ENCODE measurements at places on chromosomes 6 and 20.

DNA sequence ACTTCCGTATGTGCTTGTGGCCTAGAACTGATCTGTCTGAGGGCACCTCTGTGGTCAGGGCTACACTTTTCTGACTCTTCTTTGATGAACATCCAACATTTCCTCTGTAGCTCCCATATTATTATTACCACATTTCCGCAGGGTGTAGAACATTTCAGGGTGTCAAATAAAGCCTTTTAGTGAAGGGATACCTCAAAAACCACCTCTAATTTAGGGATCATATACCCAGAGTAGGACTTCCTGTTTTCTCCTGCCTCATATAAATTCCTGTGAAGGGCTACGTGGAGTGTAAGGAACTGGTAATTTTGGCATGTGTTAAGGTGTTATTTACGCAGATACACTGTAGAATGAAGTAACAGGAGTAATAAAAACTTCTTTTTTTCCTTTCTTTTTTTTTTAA is 5.5 kb upstream of the MUC22 start:
- peaks cover 33% of the 10 kb centered on the region for H3K4me1 ChIP-seq
- H3K27ac ChIP-seq = peak overlapping the region; percentile 75
- DNase-seq = no peak
- no peaks in the 10 kb centered on the region for H3K27me3 ChIP-seq

- no peak for DNase-seq
- H3K36me3 ChIP-seq = peaks cover 19% of the 10 kb centered on the region
- H3K27ac ChIP-seq = no peak overlapping the region
- H3K27me3 ChIP-seq = no peaks in the 10 kb centered on the region
Measured at GRCh38 chr6:109714166-109714565, 23.1 kb downstream of the FIG4 start.

DNA sequence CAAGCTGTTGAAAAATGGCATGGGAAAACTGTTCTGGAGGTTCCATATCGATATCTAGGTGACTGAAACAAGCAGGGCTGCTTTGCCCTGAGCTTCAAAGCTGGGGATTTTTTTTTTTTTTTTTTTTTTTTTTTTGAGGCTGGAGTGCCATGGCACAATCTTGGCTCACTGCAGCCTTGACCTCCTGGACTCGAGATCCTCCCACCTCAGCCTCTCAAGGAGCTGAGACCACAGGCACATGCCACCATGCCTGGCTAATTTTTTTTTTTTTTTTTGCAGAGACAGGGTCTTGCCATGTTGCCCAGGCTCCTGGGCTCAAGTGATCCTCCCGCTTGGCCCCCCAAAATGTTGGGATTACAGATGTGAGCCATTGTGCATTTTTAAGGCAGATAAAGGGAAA is 11.0 kb downstream of the ERGIC3 start:
- no peaks in the 10 kb centered on the region for H3K27me3 ChIP-seq
- no peak overlapping the region for H3K4me3 ChIP-seq
- H3K36me3 ChIP-seq = peaks cover 86% of the 10 kb centered on the region
- H3K27ac ChIP-seq = no peak overlapping the region

- H3K36me3 ChIP-seq = no peaks in the 10 kb centered on the region
- no peaks in the 10 kb centered on the region for H3K4me1 ChIP-seq
- H3K27ac ChIP-seq = no peak overlapping the region
- peaks cover 57% of the 10 kb centered on the region for H3K27me3 ChIP-seq
- no peak overlapping the region for H3K4me3 ChIP-seq
- no peak for DNase-seq
Measured at GRCh38 chr6:168302534-168302933, 17.0 kb downstream of the DACT2 start.

DNA sequence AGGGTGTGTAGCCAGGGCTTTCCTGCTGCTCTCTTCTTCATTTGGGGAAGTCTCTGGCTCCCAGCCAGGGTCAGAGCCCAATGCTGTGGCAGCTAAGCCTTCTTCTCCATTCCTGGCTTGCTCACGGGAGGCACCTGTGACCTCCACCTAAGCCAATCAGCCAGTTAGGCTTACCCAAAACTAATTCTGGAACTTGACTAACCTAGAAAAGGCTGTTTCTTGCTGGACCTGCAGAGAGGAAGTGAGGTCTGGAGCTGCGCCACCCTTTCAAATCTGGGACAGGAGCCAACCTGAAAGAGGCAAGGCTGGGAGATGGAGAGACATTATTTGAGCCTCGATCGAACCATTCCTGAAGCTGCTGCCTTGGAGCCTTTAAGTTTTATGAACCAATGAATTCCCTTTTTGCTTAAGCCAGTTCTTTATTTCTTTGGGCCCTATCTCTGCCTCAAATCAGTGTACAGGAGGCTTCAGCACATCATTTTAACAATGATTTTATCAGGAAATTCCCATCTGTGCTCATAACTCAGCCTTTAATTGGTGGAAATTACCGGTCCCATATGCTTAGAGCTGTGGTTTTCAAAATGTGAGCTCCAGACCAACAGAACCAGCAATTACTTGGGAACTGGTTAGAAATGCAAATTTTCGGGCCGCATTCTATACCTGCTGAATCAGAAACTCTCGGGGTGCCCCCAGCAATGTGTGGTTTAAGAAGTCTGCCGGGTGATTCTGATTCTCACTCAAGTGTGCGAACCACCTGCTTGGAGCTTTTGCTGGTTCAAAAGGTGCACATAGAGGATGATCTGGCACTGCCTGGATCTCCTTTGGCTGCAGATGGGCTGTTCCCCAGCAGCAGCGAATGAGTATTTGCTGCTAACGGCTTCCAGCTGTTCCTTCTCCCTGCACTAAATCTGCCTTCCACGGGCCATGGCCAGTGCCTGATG is 97.4 kb upstream of the RNF24 start:
- H3K27ac ChIP-seq = peak overlapping the region; percentile 8
- no peaks in the 10 kb centered on the region for H3K36me3 ChIP-seq
- H3K4me1 ChIP-seq = peaks cover 49% of the 10 kb centered on the region
- H3K4me3 ChIP-seq = no peak overlapping the region
- DNase-seq = peak; percentile 57

DNA sequence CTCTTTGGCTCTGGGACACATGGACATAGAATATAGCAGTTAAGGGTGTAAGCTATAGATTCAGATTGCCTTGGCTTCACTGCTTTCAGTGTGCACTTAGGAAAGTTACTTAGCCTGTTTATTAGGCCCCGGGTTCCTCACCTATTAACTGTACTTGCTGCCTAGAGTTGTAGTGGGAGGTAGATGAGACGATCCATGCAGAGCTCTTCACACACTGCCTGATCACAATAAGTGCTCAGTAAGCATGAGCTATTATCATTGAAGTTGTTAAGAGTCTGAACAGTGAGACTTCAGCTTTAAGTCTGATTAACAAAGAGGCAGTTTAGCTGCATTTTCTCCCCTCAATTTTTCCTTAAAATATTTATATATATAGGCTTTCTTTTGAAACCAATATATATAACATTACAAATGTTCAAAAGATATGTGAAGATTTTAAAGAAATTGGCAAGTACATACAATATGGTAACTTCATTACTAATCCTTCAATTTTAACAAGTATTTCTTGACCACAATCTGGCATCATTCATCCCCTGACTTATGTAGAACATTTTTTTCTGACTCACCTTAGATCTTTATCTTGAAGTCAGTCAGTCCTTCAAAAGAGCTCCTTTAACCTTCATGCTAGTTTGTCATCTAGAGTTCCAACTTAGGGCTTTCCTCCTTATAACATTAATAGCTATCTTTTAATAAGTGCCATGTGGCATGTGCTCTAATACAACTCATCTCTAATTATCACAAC is 20.5 kb upstream of the SUPT3H start:
- H3K27me3 ChIP-seq = peaks cover 35% of the 10 kb centered on the region
- H3K27ac ChIP-seq = no peak overlapping the region
- H3K4me3 ChIP-seq = no peak overlapping the region
- no peaks in the 10 kb centered on the region for H3K4me1 ChIP-seq
- DNase-seq = no peak

DNA sequence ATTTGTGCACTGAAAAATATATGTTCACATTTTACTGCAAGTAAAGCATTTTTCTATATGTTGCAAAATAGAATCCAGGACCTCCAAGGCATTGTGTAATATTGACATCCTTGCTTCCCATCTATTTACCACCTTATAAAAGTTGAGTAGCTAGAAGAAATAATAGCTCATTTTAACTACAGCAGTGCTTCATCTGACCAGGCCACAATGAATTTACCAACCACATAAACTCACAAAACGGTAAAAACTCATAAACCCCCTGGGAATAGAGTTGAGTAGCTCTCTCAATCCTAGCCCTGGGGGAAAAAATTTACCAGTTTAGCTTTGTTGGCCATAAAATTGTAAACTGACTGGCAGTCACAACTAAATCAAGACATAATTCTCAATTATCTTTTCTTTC is 3.9 kb downstream of the ATXN1 start:
- H3K4me3 ChIP-seq = no peak overlapping the region
- DNase-seq = no peak
- H3K27me3 ChIP-seq = no peaks in the 10 kb centered on the region
- no peaks in the 10 kb centered on the region for H3K36me3 ChIP-seq
- peak overlapping the region; percentile 7 for H3K27ac ChIP-seq

DNA sequence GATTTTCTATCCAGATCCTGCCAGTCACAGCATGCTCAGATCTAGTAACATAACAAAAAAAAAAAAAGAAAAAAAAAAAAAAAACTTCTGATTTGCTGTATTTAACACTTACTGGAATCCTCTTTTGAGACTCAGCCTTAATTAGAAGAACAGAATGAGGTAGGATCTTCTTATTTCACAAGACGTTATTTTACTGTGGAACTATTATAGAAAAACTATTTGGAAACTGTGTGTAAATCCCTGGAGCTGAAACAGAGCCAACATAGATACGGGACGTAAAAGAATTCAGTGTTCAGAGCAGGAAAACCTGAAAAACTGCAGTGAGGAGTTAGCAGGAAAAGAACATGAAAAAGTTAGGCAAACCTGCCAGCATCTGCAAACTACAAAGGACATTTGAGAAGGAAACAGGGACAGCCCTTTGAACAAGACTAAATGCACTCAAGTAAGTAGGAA is 3.4 kb upstream of the ZNF217 start:
- peaks cover 30% of the 10 kb centered on the region for H3K4me1 ChIP-seq
- H3K4me3 ChIP-seq = no peak overlapping the region
- H3K36me3 ChIP-seq = no peaks in the 10 kb centered on the region
- peak overlapping the region; percentile 99 for H3K27ac ChIP-seq
- no peaks in the 10 kb centered on the region for H3K27me3 ChIP-seq

DNA sequence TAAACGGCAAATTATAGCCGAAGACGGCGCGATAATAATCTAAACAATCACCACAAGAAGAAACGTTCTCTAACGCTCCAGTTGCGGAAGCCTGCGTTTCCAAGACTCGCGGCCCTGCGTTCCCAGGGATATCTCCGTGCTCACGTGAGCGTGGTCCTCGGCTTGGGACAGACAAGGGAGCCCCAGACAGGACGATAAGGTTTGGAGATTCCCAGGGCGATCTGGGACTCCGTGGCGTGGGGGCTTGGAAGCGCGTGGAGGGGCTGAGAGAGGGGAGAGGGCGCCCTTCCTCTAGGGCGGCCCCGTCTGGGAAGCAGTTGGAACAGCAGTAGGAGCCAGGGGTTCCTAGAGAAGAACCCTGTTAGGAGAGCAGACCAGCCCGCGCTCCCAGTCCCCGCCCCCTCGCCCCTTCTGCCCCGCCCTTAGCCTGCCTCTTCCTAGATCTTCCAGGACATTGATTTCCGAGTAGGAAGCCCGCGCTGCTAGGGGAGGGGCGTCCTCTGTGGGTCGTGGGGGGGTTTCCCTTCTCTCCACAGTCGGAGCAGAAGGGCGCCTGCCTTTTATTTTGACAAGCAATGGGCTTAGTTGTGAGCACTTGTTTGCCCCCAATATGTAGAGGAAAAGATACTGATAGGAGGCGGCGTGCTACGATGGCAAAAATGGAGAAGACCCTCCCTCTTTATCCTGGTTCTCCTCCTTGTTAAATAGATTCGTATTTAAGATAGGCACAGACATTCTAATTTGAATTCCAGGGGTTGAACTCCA is 10.6 kb downstream of the NRN1 start:
- no peaks in the 10 kb centered on the region for H3K36me3 ChIP-seq
- H3K27me3 ChIP-seq = peaks cover 99% of the 10 kb centered on the region
- peak overlapping the region; percentile 87 for H3K27ac ChIP-seq
- H3K4me1 ChIP-seq = peaks cover 51% of the 10 kb centered on the region
- peak overlapping the region; percentile 74 for H3K4me3 ChIP-seq

GRCh38 chr20:38092260-38092857 is 58.8 kb downstream of the RPRD1B start:
- H3K27me3 ChIP-seq = no peaks in the 10 kb centered on the region
- no peak for DNase-seq
- H3K36me3 ChIP-seq = peaks cover 36% of the 10 kb centered on the region
- peak overlapping the region; percentile 86 for H3K27ac ChIP-seq
- no peak overlapping the region for H3K4me3 ChIP-seq
- H3K4me1 ChIP-seq = peaks cover 82% of the 10 kb centered on the region

DNA sequence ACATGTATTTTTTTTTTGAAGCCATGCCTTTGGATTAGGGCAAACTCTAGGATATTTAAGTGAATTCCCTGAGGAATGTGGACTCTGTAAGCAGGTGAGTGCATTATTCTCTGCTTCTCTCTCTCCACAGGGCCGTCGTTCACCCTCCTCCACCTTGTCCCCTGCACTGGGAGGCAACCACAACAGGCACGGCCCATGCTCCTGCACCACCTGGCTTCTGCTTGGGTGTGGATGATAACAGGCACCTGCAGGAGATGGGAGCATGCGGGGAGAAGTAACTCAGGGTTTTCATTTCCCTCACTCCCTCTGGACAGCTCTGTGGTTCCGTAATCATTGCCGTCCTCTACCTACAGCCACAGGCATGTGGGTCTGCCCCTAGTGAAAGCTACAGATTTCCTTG is 43.4 kb downstream of the HLA-C start:
- peak overlapping the region; percentile 81 for H3K27ac ChIP-seq
- H3K4me1 ChIP-seq = peaks cover 15% of the 10 kb centered on the region
- DNase-seq = no peak
- no peaks in the 10 kb centered on the region for H3K36me3 ChIP-seq
- H3K4me3 ChIP-seq = no peak overlapping the region

DNA sequence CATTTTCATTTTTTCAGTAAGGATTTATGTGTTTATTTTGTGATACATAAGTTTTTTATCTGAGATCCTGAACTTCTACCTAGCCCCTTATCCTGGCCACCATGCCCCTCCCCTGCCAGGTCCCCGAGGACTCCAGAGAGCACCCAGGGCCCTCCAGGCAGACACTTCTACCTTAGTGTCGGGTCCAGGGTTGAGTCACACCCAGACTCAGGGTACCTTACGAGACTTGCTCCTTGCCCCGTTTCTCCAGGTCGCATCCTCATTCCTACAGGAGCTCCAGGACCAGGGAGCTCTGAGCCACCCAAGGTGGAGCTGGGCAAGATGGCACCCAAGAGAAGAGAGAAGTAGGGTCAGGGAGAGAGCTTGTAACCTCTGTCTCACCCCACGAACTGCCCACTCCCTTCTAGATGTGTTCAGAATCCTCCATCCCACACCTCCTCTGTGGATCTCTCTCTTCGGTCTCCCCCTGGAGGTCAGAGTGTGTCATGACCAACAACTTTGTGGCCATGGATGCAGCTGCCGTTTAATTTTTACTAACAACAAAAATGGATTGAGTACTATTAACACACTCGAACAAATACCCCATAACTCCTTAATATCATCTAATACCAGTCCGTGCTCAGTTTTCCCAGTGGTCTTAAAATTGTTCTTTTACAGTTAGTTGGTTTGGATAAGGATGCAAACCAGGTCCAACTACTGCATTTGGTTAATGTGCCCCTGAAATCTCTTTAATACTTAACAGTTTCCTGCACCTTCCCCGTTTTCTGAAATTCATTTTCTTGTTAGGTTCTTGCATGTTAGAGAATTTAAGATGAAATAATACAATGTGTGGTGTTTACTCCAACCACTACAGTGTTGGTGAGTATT is 130.6 kb upstream of the INSM1 start:
- H3K4me3 ChIP-seq = no peak overlapping the region
- H3K36me3 ChIP-seq = no peaks in the 10 kb centered on the region
- no peak overlapping the region for H3K27ac ChIP-seq
- DNase-seq = no peak

Data from left ventricle myocardium inferior (tissue), 1 donor.